CD4-positive, alpha-beta T cell (primary cell): ENCODE measurements at places on chromosomes 5 and 9. TPM values are rescaled to one million over a fixed set of nuclear protein-coding genes. Genes with fewer than 3 reads are reported as not detected.

TAF1L gene
- 0.06 TPM for total RNA-seq

GFI1B gene
- total RNA-seq = not detected

DELE1 gene
- 61.1 TPM for total RNA-seq

PLAC8L1 gene
- total RNA-seq = not detected

PCDHGB1 gene
- not detected for total RNA-seq

GOLGA2 gene
- total RNA-seq = 48.3 TPM

ALDOB gene
- not detected for total RNA-seq

PCDHB9 gene
- not detected for total RNA-seq

LRRC14B gene
- 0.14 TPM for total RNA-seq

RNF183 gene
- total RNA-seq = 0.44 TPM

SPATA9 gene
- not detected for total RNA-seq

TRIM7 gene
- total RNA-seq = 3.8 TPM

LOX gene
- total RNA-seq = 0.06 TPM

GMCL2 gene
- not detected for total RNA-seq

PAEP gene
- total RNA-seq = not detected

SPINK1 gene
- not detected for total RNA-seq

PRRX2 gene
- not detected for total RNA-seq

KIAA1958 gene
- 5.6 TPM for total RNA-seq

CER1 gene
- total RNA-seq = not detected

PGM5 gene
- total RNA-seq = not detected

SAXO1 gene
- 0.34 TPM for total RNA-seq

ITK gene
- total RNA-seq = 292 TPM

HSPB3 gene
- total RNA-seq = not detected

TIMD4 gene
- 1.6 TPM for total RNA-seq

RXRA gene
- total RNA-seq = 7.3 TPM

TMC1 gene
- total RNA-seq = not detected

RUSC2 gene
- total RNA-seq = 1.6 TPM

ZNG1A gene
- 21.9 TPM for total RNA-seq

SLC28A3 gene
- not detected for total RNA-seq

NMUR2 gene
- total RNA-seq = not detected

PCDHGB6 gene
- not detected for total RNA-seq

SLC31A1 gene
- total RNA-seq = 12.3 TPM
